HFFc6 (cell line): ENCODE measurements at places on chromosomes 6 and 20.

DNA sequence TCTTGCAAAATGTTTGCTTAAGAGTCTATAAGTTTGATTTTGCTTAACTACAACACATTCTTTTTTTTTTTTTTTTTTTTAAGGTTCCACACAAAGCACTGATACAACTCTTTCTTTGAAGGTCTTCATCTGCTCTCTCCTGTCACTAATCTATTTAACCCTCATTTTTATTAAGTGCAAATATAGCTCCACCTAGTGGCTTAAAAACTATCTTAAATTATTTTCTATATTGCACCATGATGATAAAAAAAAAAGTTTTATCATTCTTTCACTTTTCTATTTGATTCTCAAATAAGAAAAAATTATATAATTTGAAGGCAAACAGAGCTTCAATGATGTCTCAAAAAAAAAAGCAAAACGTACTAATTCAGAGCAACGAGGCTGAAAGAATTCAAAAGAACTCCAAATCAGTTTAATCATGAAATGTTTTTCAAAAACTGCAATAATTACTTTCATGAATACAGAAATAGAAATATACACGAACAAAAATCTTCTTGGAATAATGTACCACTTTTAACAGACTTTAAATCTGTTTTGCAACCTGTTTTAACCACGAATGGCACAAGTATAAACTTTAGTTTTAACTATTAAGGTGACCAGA lies 12.8 kb downstream of the ESF1 start:
- peak; percentile 18 for DNase-seq

DNA sequence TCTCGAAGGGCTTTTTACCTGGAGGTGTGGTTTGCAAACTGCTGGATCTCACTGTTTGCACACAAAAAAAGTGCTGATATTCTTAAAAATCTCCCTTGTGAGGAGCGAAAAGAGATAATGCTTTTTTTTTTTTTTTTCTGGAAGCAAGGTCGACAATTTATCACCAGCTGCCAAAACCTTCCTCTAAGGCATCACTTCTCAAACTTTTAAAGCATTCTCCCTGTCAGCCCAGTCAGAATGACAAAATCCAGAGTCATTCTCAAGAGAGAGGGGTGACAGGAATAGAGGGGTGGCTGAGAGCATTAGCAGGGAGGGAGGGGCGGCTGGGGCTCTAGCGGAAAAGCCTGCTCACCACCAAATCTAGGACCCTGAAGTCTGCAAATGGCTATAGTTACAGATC lies 137.2 kb upstream of the ARMC2 start:
- DNase-seq: no peak

GRCh38 chr6:134553936-134554335 lies 236.0 kb upstream of the SGK1 start:
- DNase-seq: peak; percentile 33

- DNase-seq: no peak
These were observed 23.8 kb downstream of the GABRR2 start for GRCh38 chr6:89291256-89291819.

DNA sequence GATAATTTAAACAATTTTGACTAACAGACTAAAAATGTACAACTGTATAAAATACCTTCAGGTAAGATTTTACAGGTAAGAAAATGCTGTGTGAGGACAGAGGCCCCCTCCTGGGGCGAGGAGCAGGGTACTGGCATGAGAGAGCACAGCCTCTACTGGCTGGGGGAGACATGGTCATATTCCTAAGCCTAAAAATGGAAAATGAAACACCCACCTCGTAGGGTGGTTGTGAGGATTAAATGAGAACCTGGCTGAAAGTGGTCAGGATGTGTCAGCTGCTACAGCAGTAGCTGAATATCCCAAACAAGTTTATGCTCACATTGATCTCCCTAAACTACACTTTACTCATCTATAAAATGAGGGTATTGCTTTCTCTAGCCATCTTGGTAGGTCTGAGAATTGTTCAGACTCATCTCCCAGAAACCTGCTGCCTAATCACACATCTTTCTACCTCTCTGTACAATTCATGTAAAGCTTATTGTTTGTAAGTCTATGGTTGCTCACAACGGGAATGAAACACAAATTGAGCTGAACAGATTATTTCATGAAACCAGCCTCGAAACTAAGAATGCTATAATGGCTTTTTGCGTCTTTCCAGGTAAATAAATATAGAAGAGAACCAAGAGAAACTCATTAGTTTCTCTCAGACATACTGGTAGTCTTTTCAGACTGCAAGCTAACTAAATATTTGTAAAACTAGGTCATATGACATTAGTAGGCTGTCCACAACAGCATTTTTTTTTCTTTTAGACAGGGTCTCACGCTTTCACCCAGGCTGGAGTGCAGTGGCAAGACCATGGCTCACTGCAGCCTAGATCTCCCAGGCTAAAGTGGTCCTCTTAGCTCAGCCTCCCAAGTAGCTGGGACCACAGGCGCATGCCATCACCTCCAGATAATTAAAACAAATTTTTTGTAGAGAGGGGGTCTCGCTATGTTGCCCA lies 69.6 kb downstream of the POPDC3 start:
- no peak for DNase-seq

DNA sequence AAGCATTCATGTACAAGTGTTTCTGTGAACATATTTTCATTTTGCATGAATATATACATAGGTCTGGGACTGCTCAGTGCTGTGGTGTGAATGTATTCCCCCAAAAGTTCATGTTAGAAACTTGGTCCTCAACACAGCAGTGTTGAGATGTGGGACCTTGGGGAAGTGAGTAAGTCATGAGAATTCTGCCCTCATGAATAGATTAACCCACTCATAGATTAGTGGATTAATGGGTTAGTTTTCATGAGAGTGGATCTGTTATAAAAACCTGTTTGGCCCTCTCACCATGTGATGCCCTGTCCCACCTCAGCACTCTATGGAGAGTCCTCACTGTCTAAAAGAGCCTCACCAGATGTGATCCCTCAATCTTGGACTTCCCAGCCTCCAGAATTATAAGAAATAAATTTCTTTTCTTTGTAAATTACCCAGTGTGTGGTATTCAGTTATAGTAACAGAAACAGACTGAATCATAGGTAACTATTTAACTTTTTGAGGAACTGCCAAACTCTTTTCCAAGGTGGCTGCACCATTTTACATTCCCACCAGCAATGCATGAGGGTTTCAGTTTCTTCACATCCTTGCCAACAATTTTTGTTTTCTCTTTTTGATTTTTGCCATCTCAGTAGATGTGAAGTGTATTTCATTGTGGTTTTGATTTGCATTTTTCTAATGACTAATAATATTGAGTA lies 45.3 kb downstream of the QRSL1 start:
- DNase-seq: no peak

DNA sequence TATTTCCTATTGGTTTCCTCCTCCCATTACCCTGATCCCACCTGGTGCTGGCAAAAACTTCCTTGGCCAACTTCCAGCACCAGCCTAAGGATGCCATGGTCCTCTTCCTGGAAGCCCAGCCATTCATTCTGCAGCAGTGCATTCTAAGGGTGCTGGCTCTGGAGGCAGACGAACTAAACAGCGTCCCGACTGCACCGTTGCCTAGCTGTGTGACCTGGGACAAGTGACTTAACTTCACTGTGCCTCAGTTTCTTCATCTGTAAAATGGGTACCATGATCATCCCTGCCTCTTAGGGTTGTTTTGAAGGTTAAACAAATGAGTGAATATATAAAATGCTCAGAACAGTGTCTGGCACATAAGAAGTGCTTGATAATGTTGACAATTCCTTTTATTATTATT lies 120.9 kb upstream of the ZNF217 start:
- DNase-seq: no peak

DNA sequence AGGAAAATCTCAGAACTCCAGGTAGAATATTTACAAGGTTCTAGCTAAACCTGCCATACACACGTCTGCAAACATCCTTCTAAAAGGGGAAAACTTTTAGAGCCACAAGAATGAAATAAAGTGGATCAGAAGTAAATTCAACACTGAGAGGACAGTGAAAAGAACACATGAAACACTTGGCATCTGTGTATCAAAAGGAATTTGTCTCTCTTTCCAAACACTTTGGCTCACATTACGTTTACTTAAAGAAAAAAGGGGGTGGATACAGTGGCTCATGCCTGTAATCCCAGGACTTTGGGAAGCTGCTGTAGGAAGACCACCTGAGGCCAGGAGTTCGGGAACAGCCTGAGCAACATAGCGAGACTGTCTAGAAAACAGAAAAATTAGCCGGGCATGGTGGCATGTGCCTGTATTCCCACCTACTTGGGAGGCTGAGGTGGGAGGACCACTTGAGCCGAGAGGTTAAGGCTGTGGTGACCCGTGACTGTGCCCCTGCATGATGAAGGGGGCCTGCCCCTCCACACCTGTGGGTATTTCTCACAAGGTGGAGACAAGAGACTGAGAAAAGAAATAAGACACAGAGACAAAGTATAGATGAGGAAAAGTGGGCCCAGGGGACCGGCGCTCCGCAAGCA lies 35.4 kb downstream of the NINL start:
- DNase-seq: no peak

GRCh38 chr6:16543521-16543920 lies 217.7 kb downstream of the ATXN1 start:
- DNase-seq: no peak

GRCh38 chr6:26362093-26362835 lies 2.7 kb upstream of the BTN3A2 start:
- DNase-seq: no peak

DNA sequence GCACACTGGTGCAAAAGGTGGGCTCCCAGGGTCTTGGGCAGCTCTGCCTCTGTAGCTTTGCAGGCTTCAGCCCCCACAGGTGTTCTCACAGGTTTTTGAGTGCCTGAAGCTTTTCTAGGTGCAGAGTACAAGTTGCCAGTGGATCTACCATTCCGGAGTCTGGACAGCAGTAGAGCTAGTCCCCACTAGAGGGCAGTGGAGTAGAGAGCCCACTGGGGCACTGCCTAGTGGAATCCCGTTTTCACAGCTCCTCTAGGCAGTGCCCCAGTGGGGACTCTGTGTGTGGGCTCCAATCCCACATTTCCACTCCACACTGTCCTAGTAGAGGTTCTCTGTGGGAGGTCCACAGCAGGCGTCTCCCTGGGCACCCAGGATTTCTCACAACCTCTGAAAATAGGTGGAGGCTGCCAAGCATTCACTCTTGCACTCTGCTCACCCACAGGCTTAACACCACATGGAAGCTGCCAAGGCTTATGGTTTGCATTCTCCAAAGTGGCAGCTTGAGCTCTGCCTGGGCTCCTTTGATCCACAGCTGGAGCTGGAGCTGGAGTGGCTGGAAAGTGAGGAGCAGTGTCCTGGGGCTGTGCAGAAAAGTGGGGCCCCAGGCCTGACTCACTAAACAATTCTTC lies 86.3 kb upstream of the PROKR2 start:
- peak; percentile 9 for DNase-seq

GRCh38 chr6:142376800-142377496 lies 75.1 kb downstream of the ADGRG6 start:
- DNase-seq: no peak

- DNase-seq: no peak
These were observed 187.9 kb downstream of the TTLL2 start for GRCh38 chr6:167512696-167513375.

GRCh38 chr6:145893586-145893985 lies 70.6 kb downstream of the SHPRH start:
- no peak for DNase-seq

DNA sequence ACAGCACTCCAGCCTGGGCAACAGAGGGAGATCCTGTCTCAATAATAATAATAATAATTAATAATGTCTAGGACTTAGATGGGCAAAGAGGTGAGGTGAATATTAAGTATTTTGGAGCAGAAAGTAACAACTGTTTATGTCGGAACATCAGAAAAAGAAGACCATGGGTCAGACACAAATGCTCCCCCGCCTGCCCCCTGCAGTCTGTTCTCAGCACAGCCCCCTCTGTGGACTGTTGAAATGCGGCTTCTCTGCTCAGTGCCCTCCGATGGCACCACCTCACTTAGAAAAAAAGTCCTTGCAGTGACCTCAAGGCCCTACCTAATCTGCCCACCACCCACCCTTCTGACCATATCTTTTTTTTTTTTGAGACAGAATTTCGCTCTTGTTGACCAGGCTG lies 5.2 kb upstream of the ETV7 start:
- no peak for DNase-seq

GRCh38 chr6:123638865-123639264 lies 2.1 kb upstream of the TRDN start:
- no peak for DNase-seq

DNA sequence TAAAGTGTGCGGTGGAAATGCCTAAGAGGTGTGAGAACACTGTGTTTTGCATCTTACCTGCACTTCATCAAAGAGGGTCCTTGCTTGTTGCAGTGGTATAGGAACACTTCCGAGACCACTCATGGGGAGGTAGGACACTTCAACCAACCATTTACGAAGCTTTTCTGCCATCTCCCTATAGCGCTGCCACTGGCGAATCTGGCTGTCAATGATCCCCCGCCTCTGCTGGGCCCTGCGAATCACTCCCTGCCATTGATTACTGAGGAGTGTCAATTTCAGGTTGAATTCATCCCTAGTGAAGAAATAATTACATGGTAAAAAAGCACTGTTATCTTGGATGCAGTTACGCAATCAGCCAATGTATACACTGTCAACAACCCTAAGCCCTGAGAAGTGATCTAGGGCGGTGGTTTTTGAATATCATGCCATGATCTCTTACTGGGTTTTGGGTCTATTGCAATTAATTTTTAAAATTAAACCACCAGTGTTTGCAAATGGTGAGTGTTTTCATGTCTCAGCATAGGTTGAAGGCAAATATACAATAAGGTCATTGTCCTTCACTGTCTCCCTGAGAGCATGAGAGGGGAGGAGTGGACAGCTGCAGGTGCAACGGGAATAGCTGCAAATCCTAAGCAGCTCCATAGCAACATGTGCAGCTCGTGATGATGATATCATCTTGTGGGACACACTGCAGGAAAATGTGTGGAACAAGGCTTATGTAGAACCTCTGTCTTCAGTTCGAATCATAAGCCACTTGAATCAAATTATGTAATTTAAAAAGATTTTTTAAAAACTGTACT lies 400.6 kb downstream of the ESR1 start:
- no peak for DNase-seq

DNA sequence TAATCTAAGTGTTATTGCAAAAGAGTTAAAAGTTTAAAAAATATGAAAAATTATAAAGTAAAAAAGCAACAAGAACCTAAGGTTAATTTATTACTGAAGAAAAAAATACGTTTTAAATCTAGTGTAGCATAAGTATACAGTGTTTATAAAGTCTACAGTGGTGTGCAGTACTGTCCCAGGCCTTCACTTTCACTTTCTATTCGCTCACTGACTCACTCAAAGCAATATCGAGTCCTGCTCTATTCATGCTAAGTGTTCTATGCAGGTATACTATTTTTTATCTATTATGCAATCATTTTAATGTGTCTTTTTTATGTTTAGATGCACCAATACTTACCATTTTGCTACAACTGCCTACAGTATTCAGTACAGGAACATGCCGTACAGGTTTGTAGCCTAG lies 113.0 kb downstream of the MANEA start:
- DNase-seq: no peak

GRCh38 chr6:33323623-33323948 lies 6.0 kb upstream of the ZBTB22 start:
- DNase-seq: no peak

GRCh38 chr20:59138114-59138748 lies 25.4 kb upstream of the ZNF831 start:
- DNase-seq: no peak

GRCh38 chr6:4522453-4522852 lies 253.8 kb upstream of the CDYL start:
- no peak for DNase-seq

- DNase-seq: no peak
These were observed 257.4 kb downstream of the MAFB start for GRCh38 chr20:40431611-40432010.
